ENCODE measurements at places on chromosomes 2 and 18.

DNA sequence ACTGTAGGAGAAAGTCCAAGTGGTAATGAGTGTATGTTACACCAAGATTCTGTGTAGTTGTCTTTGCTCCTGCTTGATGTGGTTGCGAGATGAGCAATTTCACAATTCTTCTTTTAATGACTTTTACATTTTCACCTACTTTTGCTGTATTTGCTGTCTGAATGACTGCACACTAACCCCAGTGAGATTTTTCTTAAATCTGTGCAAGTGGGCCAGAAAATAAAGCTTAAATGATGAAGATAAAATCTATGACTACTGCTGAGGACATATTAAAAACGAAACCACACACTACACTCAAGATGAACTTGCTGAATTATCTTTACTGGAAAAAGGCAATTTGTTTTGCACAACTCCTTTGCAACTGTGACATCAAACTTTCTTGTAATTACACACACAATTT, 4.1 kb downstream of the LDAH start:
- DNase-seq = no peak

- no peak for DNase-seq
These were observed 106.1 kb downstream of the THSD7B start for GRCh38 chr2:136871424-136871823.

- DNase-seq = no peak
These were observed 3.1 kb upstream of the CSRNP3 start for GRCh38 chr2:165466386-165466785.

DNA sequence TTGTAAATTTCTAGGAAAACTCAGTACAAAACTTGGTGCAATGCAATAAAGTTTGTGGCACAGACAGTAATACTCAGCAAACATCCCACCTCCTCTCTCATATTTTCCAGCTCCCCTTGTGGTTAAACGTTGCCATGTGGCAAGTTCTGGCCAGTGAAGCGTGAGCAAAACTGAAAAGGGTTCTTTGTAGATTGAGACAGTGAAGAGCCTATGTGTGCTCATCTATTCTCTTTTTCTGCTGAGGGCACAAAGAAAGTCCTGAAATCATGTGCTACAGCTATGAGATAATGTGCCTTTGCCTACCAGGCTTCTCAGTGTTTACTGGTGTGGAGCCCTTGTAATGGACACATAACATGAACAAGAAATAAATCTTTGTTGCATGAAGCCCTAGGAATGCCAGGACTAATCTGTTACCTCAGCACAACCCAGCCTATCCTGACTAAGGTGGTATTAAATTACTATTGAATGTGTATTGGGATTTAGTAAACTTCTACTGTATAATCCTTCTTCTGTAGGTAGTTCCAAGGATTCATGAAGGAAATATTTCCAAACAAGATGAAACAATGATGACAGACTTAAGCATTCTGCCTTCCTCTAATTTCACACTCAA, 13.0 kb upstream of the TYMS start:
- no peak for DNase-seq

DNA sequence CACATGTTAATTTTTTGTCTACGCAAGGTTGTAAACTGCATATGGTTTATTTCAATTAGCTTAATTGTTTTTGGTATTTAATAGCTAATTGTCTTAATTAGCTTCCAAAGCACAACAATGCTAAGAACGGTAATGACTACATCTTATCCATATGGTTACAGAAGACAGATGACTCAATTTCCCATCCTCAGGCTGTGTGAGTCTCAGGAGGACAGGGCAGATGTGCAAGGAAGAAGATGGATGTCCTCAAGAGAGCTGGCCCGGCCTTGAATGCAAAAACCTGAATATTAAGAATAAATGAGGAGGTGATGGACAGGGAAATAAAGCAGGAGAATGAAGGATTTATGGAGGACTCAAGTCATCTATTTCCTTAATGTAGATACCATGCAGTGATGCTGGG, 31.4 kb downstream of the SLC4A3 start:
- no peak for DNase-seq

GRCh38 chr2:66548422-66548821, 113.5 kb downstream of the MEIS1 start:
- no peak for DNase-seq

GRCh38 chr2:201580486-201580885, 62.8 kb downstream of the TMEM237 start:
- no peak for DNase-seq

- no peak for DNase-seq
These were observed 85.0 kb downstream of the WDSUB1 start for GRCh38 chr2:159201360-159202063.

DNA sequence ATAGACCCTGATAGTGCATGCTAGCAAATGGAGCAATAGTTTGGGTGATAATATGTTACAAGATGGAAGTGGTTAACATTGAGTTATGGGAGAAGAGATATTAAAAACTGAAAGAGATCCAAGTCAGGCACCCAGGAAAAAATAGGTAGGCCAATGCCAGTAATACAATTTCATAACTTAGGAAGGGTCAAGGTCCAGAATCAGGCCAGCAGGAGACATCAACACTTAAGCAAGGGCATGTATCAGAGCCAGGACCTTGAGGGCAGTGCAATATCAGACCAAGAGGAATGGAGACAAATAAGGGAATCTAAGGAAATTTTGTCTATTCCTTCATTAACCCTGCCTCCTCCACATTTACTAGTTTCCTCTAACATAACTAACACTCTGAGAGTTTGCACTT, 124.1 kb upstream of the NYAP2 start:
- DNase-seq = no peak

- DNase-seq = no peak
These were observed 92.9 kb downstream of the TXNL1 start for GRCh38 chr18:56545464-56545863.

- no peak for DNase-seq
These were observed 572.2 kb downstream of the GALR1 start for GRCh38 chr18:77821892-77822291.

GRCh38 chr2:108587621-108588020, 53.4 kb downstream of the LIMS1 start:
- DNase-seq = no peak

DNA sequence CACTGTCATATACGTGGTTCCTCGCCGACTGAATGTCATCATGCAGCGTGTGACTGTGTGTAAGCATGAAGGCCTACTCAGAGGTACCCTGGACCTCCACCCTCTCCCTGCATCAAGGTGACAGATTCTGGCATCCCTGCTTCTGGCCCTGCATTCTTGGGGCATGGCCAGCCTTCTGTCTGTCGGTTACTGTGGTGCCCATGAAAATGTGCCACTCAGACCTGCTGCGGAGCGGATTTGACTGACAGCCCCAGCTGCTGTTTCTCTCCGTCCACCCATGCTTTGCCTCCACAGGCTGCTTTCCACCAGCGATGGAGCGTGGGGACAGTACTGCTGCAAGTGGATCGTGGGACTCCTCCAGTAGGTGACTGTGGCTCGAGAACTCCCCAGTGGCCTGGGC, 9.6 kb downstream of the TMEM177 start:
- DNase-seq = no peak

Measured in iPS-NIHi11 (cell line).